NCI-H446 (cell line): ENCODE measurements at places on chromosomes 16 and 17.

- DNase-seq = no peak
Measured at GRCh38 chr16:28319476-28320022, 27.2 kb downstream of the SBK1 start.

DNA sequence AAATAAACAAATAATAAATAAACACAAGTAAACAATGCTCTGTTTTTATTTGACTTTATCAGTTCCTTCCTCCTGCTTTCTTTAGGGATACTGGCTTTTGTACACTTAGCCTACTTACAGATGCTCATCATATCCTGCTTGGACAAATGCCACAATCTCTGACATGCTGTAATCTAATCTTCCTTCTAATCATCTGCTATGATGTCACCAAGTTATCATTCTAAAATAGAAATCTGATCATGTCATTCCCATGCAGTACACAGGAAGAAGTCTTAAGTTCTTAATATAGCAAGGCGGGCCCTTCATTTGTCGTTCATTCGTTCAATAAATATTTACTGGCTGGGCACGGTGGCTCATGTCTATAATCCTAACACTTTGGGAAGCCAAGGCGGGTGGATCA is 9.1 kb upstream of the UBB start:
- no peak for DNase-seq

- DNase-seq = no peak
Measured at GRCh38 chr16:9836118-9836736, 346.0 kb downstream of the GRIN2A start.

GRCh38 chr17:18980682-18981334 is 23.8 kb downstream of the FAM83G start:
- DNase-seq = no peak

DNA sequence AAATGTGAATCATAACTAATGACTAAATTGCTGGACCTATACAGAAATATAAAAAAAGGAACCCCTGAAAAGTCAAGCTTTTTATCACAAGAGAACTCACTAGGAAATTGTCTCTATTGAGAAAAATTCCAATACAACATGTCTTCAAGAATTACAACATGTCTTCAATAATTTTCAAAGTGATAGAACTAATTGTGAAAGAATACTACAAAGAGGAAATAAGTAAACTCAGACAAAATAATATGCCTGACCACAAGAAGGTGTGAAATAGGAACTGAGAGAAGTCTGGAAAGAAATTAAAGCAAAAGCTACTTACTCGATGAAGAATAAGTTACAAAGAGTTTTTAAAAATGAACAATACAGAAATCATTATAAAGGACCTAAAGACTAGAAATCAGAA is 29.9 kb upstream of the OR1G1 start:
- no peak for DNase-seq

DNA sequence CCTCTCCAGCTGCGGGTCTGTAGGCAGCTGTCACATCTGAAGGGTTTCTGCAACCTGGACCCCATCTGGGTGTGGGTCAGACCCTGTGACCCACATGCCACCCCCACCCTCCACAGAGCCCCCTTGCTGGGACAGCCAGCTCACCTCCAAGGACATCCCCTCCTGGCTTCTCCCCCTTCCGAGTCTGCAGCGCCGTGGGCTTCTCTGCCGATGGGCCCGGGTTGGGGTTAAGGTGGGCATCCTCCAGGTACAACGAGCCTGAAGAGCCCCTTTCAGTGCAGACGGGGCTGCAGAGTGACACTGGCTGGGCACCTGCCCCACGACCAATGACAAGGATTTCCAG is 28.9 kb downstream of the OR1D5 start:
- no peak for DNase-seq

GRCh38 chr17:39787743-39788484 is 50.2 kb downstream of the GRB7 start:
- DNase-seq = no peak

- no peak for DNase-seq
Measured at GRCh38 chr17:14168582-14168981, 68.1 kb downstream of the CDRT15 start.

DNA sequence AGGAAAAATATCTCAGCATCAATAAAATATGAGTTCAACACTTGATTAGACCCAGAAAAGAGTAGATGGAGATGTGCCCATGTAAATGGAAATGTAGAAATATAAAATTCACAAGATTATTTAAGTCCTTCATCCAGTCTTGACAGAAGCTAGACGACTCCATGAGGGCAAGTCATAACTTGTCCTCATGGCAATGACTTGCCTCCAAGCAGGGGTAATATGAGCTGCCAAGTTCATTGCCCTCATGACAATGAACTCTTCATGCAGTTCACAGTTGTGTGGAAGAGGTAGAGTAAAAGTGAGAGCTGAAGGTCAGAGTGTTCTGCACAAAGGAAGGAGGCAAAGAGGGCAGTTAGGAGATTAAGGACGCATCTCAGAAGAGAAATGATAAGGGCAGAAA is 22.3 kb downstream of the CDH11 start:
- no peak for DNase-seq

GRCh38 chr16:52265446-52265861 is 281.5 kb downstream of the TOX3 start:
- DNase-seq = no peak

DNA sequence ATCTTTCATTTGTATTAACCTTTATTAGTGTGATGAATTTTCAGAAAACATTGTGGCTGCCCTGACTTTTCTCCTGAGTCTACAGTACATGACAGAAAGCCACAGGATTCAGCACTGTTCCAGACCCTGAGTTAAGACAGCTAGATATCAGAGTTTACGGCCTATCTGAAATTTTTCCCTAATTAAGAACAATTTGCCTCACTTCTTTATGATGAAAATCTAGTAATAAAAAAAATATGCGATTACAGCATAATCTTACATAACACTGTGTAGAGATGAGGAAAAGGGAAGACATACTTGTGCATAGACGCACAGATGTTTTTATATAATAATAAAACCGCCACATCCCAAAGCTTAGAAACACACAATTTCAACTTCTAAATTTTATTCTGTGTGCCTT is 7.3 kb downstream of the SPOP start:
- DNase-seq = no peak

- DNase-seq = no peak
Measured at GRCh38 chr17:73480740-73481139, 163.5 kb downstream of the SDK2 start.

DNA sequence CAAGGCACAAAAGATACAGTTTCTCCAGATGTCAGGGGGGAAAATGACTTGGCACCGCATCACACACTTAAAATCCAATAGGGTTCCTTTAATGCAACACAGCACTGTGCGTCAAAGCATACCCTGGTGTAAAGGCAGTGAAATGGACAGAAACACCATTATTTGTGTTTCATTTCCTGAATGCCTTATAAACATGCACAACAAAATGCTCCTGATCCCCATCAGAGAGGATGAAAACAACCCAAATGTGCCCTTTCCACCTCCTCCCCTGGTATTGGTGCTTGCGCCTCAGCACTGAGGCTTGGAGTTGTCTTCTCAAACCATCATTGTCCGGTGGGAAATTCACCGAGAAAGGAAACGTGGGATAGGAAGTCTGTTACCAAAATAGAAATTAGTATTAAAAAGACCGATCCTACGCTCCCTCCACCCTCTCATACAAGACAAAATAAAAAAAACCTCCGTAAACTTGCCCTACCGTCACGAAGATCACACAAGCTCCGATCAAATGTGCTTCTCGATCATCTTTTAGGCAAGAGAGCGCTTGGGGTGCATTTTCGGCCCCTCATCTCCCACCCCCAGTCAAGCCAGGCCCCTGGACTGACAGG is 722 bp downstream of the CDC27 start:
- peak; percentile 22 for DNase-seq

- DNase-seq = no peak
Measured at GRCh38 chr17:63911657-63912100, 621 bp upstream of the CSHL1 start.

GRCh38 chr16:13999895-14000425 is 71.2 kb upstream of the MRTFB start:
- DNase-seq = no peak

GRCh38 chr16:2292221-2292620 is 24.3 kb upstream of the RNPS1 start:
- no peak for DNase-seq

- DNase-seq = no peak
Measured at GRCh38 chr16:48596326-48596725, 13.7 kb downstream of the N4BP1 start.

- DNase-seq = no peak
Measured at GRCh38 chr17:14622615-14623101, 321.8 kb downstream of the HS3ST3B1 start.

DNA sequence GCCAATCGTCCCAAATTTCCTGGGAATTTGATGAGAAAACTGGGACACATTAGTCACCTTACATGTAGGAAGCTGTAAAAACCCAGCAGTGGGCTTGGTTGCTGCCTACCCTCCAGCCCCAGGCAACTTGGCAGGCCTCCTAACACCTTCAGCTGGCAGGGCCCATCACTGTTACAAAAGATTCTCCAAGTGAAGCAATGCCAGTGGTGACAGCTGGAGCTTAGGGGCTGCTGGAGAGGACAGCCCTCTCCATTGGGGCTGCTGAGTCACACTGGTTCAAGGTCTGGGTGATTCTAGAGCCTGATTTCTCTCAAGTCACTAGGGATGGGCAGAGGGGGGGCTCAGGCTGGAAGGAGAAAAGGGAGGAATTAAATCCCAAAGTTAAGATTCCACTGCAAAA is 180.6 kb downstream of the COPRS start:
- no peak for DNase-seq

DNA sequence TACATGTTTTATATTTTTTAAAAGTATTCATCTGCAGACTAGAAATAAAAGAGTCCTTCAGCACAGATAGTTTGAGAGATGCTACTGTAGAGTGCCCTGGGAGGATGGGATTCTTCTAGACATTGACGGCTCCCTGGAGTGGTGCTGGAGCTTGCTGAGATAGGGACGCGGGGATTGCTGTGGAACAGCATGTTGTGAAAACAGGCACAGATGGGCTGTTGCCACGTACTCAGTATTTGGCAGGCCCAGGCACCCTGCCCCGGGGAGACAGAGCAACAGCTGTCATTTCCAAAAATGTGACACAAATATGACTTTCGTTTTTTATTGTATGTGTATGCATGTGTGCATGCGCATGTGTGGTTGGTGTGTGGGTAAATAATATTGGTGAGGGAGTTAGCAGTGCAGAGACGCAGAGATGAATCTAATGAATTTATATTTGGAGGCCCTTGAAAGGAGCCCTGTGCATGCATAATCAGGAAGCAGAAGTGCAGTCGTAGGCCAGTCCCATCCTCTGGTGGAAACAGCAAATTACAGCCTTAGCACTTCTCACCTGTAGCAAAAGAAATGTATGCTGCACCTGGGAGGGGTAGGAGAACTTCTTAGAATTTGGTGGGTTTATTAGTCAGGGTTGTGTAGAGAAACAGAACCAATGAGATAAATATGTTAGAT is 6.2 kb upstream of the ABCA8 start:
- peak; percentile 80 for DNase-seq

- DNase-seq = no peak
Measured at GRCh38 chr17:43906951-43907424, 348 bp downstream of the MPP2 start.

- DNase-seq = no peak
Measured at GRCh38 chr17:27290916-27291598, 2.9 kb upstream of the WSB1 start.

DNA sequence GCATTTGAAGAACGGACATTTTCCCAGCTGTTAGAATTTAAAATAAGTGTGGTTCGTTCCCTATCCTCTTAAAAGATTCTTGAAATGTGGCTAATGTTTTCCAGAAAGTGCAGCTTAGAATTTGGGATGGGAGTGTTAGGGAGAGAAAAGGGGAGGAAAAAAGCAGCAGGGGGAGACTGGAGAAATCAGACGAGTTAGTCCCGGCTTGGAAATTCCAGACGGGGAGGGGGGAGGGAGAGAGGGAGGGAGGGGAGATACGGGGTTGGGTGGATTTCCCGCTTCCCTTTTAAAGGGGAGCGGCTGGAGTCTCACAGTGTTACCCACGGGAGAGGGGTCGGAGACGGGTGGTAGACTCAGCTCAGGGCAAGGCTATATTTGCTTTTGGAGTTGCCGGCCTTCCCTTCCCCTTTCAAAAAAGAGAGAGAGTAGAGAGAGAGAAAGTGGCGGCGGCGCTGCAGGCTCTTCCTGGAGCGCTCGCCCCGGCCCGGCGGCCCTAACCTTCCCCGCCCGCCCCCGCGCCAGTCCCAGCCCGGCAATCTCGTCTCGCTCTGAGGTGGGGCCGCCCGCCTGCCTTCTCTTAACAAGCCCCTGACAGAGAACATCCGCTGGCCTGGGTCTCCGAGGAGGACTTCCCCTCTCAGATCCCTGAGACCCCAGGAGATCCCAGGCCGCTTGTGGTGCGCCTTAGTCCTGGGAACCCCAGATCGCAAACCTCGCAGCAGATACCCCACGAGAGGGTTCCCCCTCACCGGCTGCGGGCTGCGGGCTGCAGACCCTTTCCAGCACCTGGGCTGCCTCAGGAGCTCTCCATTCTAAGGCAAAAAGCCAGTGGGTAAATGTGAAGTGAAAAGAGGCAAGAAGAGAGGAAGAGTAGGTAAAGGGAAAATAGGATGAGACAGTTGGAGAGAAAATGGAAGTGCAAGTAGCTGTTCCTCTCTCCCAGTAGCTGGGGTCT is 6.6 kb downstream of the IGF2BP1 start:
- DNase-seq = no peak

GRCh38 chr16:1774448-1774780 is 1.5 kb upstream of the MRPS34 start:
- DNase-seq = no peak

GRCh38 chr16:20538181-20538580 is 38.0 kb downstream of the ACSM2B start:
- no peak for DNase-seq

DNA sequence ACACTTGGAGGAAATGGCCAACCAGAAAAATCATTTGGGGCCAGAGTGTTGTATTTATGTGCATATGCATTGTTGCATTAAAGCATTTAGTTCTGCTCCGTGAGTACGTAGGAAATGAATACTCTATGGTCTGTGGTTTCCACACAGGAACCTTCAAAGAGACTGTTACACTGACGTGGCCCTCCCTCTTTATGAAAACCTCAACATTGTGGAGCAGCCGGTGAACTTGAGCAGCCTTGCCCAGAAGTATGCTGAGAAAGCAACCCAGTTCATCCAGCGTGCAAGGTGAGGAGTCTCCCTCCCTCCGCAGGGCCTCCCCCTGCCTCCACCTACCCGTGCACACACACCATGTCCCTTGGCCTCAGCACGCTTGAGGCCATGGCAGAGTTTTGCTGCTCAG is 65.2 kb downstream of the ARSG start:
- DNase-seq = no peak

DNA sequence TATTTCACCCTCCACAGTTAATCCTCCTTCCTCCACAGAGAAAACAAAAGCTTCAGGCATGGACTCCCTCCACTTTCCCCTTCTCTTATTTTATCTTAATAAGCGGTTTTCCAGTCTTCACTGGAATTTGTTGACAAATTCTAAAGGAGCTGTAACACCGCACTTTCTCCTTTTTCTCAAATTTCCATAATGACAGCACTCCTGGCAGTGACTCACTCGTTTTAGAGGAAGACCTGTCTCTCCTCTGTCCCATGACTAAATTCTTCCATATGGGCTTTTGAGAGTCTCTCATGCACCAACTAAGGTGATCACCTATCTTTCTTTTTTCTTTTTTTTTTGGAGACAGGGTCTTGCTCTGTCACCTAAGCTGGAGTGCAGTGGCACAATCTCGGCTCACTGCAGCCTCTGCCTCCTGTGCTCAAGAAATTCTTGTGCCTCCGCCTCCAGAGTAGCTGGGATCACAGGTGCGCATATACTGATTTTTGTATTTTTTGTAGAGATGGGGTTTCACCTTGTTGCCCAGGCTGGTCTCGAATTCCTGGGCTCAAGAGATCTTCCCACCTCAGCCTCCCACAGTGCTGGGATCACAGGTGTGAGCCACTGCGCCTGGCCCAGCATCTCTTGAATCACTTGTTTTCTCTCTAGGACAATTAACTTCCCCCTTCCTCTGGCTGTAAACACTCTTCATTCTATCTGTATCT is 7.7 kb downstream of the ITGAM start:
- no peak for DNase-seq
